ENCODE measurements at places on chromosomes 11 and 22.

- no peak for DNase-seq
Observed at GRCh38 chr11:10387206-10388083, 67.6 kb upstream of the AMPD3 start.

DNA sequence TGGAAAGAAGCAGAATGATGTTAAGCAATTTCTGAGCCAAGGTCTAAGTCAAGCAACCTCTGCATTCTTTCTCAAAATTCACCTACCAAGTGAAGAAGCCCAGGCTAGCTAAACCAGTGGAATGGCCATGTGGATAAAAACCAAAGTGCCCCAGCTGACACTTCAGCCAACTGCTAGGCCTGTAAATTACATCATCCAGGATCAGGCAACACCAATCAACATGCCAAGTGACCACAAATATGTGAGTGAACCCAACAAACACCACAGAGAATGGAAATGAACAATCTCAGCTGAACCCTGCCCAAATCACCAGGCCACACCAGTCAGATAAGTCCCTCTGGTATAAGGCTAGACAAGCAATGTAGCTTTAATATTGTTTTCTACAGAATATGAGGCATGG is 25.1 kb upstream of the FJX1 start:
- peak; percentile 95 for DNase-seq

GRCh38 chr22:27878541-27878940 is 40.5 kb downstream of the PITPNB start:
- no peak for DNase-seq

- DNase-seq, result no peak
Observed at GRCh38 chr11:134843735-134844134, 431.7 kb upstream of the B3GAT1 start.

DNA sequence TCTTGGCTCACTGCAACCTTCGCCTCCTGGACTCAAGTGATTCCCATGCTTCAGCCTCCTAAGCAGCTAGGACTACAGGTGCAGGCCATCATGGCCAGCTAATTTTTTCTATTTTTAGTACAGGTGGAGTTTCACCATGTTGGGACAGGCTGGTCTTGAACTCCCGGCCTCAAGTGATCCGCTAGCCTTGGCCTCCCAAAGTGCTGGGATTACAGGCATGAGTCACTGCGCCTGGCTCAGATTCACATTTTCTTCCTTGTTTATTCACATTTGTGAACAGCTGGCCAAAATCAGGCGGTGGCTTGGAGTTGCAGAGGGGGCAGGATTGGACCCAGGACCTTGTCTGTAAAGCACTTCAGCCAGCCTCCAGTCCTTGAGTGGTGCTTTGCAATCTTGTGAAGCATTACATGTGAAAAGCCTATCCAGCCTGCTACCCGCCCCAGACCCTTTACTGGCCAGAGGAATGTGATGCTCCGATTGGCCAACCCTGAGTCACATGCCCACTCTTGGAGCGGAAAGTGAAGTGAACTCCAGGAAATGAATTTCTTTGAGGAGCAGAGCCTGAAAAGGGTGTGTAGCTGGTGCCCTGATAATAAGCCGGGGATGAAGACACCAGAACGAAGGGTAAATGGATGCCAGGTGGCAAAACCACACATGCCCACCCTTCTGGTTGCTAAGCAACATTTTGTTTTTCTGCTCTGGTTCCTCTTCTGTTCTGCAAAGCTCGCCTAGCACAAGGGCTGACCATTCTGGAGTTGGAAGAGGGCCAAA is 62.6 kb upstream of the PTPRJ start:
- peak; percentile 97 for DNase-seq

Measured in A172 (cell line).